T-helper 17 cell (primary cell): ENCODE measurements at places on chromosomes 7 and 10. TPM values are rescaled to one million over a fixed set of nuclear protein-coding genes. Genes with fewer than 3 reads are reported as not detected.

ZNF736 gene
- 28.3 TPM for total RNA-seq

- no peak for DNase-seq
Observed at GRCh38 chr10:128998101-128998805, 468.8 kb upstream of the MGMT start.

GRCh38 chr7:52959336-52959735, 76.1 kb upstream of the POM121L12 start:
- DNase-seq: no peak

GRCh38 chr7:303425-303824, 13.5 kb downstream of the FOXL3 start:
- no peak for DNase-seq

GRCh38 chr10:33507662-33508425, 173.4 kb upstream of the NRP1 start:
- no peak for DNase-seq

GRCh38 chr10:25076506-25077177, 60.2 kb downstream of the THNSL1 start:
- no peak for DNase-seq

GRCh38 chr10:992871-993270, 4.6 kb downstream of the GTPBP4 start:
- DNase-seq: no peak
